ENCODE measurements at places on chromosomes 6 and 20. TPM values are rescaled to one million over a fixed set of nuclear protein-coding genes. Genes with fewer than 3 reads are reported as not detected.

DNA sequence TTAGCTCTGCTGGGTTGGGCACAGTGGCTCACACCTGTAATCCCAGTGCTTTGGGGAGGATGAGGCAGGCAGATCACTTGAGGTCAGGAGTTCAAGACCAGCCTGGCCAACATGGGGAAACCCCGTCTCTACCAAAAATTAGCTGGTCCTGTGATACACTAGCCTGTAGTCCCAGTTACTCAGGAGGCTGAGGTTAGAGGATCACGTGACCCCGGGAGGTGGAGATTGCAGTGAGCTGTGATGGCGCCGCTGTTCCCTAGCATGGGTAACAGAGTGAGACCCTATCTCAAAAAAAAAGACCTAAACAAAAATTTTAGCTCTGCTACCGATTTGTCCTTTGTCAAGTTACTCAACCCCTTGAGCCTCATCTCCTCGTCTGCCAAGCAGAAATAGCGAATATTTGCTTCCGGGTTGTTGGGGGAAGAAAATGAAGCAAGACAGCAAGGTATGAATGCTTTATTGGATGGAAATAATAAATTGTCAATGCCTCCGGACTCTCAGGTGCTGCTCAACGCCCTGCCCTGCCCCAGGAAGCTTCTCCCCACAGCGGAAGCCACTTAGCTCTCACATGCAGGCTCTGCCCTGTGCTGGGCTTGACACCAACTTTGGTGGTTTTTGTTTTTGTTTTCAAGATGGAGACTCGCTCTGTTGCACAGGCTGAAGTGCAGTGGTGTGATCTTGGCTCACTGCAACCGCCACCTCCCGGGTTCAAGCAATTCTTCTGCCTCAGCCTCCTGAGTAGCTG lies 24.9 kb upstream of the ITCH start:
- H3K4me1 ChIP-seq, result peaks cover 21% of the 10 kb centered on the region
- no peak overlapping the region for H3K27ac ChIP-seq
- DNase-seq, result no peak
- H3K27me3 ChIP-seq, result no peaks in the 10 kb centered on the region
- H3K4me3 ChIP-seq, result no peak overlapping the region

The POM121L2 gene
- not detected for total RNA-seq

The MPIG6B gene
- not detected for total RNA-seq

The STX11 gene
- total RNA-seq, result 9.7 TPM

DNA sequence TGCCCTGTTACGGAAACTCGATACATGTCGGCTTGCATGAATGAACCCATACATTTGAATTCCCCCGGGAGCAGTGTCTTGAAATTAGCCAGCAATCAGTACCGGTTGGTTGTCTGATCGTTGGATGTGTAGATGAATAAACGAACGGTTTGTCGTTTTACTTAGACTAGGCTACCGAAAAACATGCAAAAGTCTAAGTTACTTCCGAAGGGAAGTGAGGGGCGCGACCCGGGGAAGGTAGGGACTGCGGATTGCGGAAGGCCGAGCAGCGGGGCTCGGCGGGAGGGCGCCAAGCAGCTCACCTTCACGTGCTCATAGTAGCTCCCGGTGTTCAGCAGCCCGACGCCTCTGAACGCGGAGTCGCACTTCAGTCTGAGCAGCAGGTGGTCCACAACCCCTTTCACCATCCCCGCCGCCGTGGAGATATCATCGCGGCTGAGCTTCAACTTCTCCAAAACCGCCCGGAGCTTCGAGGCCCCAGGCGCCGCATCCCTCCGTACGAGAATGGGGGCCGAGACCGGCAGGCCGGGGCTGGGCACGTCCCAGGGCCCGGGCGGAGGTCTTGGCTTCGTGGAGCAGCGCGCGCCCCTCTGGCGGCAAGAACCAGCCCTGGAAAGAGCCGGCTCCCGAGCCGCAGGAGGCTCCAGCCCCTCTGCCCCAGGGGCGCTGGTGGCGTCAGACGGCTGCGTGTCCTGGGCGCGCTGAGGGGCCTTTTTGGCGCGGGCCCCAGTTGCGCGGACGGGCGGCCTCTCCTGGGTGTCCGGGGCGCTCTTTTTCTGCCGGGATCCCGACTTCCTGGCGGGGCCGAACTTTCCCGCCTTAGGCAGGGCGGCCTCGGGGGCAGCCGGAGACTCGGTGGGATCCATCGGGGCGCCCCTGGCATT lies 632 bp downstream of the CGAS start:
- H3K27ac ChIP-seq, result no peak overlapping the region
- no peaks in the 10 kb centered on the region for H3K36me3 ChIP-seq
- H3K27me3 ChIP-seq, result peaks cover 20% of the 10 kb centered on the region
- no peak for DNase-seq
- no peak overlapping the region for H3K4me3 ChIP-seq
- H3K4me1 ChIP-seq, result no peaks in the 10 kb centered on the region

DNA sequence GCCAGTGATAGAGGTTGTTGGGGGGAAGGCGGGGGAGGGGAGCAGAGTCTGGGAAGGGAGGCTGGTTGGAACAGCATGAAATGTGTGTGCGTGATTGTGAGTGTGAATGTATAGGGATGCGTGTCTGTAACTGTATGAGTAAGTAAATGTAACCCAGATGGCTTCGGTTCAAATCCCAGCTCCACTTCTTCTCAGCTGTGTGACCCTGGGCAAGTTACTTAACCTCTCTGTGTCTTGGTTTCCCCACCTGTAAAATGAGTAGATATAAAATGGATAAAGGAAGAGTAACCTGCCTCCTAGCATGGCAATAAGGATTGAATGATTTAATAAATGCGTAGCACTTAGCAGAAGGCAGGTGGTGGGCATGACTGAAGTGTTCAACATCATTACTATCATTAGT lies 24.1 kb downstream of the MAFB start:
- no peaks in the 10 kb centered on the region for H3K36me3 ChIP-seq
- H3K4me3 ChIP-seq, result no peak overlapping the region
- H3K27ac ChIP-seq, result no peak overlapping the region
- H3K4me1 ChIP-seq, result no peaks in the 10 kb centered on the region

- H3K4me1 ChIP-seq, result peaks cover 9% of the 10 kb centered on the region
- no peak overlapping the region for H3K27ac ChIP-seq
- no peaks in the 10 kb centered on the region for H3K36me3 ChIP-seq
Measured at GRCh38 chr20:63176427-63177133, 39.4 kb downstream of the YTHDF1 start.

DNA sequence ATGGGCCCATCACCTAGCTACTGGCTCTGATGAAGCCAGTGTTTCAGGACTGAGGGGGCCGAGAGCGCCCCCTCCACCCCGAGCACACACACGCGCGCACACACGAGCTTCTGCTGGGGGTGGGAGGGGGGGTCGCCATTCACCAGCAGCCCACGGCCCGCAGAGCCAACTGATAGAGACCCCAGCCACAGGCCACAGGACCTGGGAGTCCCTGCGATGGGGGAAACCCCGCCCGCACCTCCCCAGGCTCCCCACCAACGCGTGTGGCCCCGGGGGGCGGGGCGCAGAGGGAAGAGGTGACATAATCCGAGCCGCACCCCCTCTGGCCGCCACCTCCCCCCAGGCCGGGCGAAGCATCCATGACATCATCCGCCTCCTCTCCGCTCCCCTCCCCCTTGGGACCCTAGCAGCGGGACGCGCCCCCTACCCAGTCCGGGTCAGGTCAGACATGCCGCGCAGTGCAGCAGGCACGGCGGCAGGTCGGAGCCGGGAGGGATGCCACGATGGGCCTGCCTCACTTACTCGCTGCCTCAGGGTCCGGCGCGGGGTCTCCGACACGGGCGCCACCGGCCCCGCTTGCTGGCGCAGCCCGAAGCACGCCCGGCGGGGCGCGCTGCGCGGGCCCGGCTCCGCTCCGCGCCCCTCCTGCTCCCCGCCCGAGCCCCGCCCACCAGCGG lies at the start of gene LZTS3:
Gene LZTS3, minus strand, starts transcription at position 617 of the 677 bp plus-strand sequence. CDS start 6,386 bp downstream, outside the sequence.
- peak within 1 kb of the TSS; percentile 75 for H3K27ac ChIP-seq
- H3K27me3 ChIP-seq, result peaks cover 7% of the 10 kb centered on the region
- peak; percentile 75 for DNase-seq
- peak within 1 kb of the TSS; percentile 94 for H3K4me3 ChIP-seq

The CYP24A1 gene
- not detected for total RNA-seq

DNA sequence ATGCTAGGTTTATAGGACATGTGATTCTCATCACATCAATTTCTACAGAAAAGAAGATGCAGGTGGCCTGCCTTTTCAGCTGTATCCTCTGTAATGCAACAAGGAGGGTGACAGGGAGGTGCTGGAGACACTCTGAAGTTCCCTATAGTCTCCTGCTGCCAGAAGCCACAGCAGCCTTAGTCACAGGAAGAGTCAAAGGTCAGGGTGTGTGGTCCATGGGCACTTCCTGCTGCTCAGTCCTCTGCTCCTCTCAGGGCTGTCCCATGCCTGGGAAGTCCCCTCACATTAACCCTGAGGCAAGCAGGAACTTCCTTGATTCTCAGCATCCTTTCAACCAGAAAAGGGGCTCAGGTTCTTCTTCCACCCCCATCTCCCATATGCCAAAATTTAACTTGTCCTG lies 144.8 kb upstream of the FOXA2 start:
- no peaks in the 10 kb centered on the region for H3K27me3 ChIP-seq
- no peaks in the 10 kb centered on the region for H3K36me3 ChIP-seq
- H3K4me3 ChIP-seq, result no peak overlapping the region

DNA sequence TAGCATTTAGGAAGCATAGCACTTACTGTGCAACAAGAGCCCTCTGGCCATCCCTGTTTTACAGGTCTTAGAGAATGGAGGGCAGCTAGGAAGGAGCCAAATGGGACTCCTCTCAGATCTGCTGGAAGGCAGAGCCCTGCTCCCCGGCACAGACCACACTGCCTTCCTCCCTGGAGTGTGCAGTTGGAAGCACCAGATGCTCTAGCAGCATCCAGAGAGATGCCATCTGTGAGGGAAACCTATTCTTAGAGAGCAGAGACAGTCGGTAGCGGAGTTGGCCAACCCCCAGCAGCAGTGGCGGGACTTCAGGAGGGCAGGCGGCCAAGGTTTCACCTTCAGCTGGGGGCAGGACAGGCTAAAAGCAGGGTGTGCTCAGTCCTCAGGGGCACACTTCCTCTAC lies 16.7 kb upstream of the E2F1 start:
- peaks cover 9% of the 10 kb centered on the region for H3K36me3 ChIP-seq
- DNase-seq, result no peak
- no peaks in the 10 kb centered on the region for H3K4me1 ChIP-seq
- H3K27me3 ChIP-seq, result no peaks in the 10 kb centered on the region
- H3K4me3 ChIP-seq, result no peak overlapping the region

DNA sequence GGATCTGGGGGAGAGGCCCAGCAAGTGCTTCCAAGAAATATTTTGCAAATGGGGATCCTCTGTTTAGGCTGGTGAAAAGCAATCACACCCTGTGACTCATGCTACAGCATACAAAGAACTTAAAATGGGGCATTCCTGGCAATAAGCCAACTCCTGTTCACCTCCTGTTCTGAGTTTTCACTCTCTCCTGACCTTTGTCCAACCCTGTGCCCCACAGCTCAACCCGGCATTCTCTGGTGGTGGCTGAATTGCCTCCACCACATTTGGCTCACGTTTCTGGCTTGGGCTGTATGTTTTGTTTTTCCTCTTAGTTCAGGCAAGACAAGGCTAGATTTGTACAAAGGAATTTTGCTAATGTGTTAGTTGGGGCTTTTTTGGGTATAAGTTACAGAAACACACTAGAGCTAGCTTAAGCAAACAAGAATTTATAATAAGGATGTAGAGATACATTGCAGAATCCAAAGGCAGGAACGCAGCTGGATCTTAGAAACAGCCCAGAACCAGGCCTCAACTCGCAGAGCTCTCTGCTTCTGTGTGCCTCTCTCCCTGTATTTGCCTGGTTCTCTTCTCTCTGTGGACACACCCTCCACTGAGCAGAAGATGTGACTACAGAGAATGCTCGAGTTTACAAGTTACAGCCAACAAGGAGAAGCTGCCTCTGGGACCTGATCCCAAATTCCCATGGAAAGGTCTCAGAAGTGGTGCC lies 9.4 kb downstream of the ABCC10 start:
- no peak overlapping the region for H3K4me3 ChIP-seq
- H3K36me3 ChIP-seq, result peaks cover 26% of the 10 kb centered on the region
- H3K4me1 ChIP-seq, result peaks cover 15% of the 10 kb centered on the region
- peak; percentile 75 for DNase-seq
- H3K27ac ChIP-seq, result no peak overlapping the region

The FBXO30 gene
- total RNA-seq, result 9.5 TPM

GRCh38 chr6:134472046-134472445 lies 154.1 kb upstream of the SGK1 start:
- no peak overlapping the region for H3K27ac ChIP-seq
- peaks cover 10% of the 10 kb centered on the region for H3K4me1 ChIP-seq
- no peak for DNase-seq
- H3K4me3 ChIP-seq, result no peak overlapping the region
- H3K36me3 ChIP-seq, result no peaks in the 10 kb centered on the region
- H3K27me3 ChIP-seq, result no peaks in the 10 kb centered on the region

GRCh38 chr6:25893778-25894177 lies 19.7 kb upstream of the SLC17A3 start:
- H3K27me3 ChIP-seq, result no peaks in the 10 kb centered on the region
- no peak overlapping the region for H3K4me3 ChIP-seq
- DNase-seq, result no peak
- no peaks in the 10 kb centered on the region for H3K36me3 ChIP-seq
- H3K4me1 ChIP-seq, result no peaks in the 10 kb centered on the region

DNA sequence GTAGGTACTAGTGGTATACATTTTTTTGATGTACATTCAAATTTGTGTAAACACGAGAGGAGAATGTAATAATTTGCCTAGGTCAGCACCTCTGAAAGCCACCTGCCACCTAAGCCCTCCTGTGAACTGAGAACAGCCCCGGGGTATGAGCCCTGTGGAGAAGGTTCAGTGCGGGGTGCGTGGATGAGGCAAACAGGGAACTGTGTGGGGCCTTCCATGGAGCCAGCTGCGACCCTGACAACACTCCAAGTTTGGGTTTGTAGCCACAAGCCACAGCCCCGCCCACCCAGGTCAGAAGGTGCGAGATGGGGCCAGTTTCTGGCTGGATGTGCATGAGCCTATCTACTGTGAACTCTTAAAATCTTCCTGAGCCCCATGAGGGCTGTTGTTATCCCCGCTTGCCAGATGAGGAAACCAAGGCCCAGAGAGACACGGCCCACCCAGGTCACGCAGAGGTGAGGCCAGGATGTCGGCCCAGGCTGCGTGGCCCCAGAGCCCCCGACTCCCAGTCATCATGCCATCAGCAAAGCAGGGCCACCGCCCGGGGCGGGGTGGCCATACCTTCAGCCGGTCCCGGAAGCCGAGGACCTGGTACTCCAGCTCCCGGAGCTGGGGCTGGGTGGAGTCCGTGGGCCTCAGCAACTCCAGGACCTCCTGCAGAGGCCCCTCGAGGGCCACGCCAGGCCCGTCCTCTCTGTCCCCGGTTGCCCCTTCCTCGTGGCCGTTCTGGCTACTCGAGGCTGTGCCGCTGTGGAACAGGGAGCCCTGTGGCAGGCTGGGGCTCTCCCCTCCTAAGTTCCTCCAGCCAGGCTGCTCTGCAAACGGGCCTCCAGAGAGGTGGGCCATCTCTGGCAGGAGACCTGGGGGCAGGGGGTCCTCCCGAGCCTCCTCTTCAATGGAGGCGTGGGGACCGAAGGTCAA lies 89.6 kb downstream of the RIPOR3 start:
- no peaks in the 10 kb centered on the region for H3K36me3 ChIP-seq
- no peaks in the 10 kb centered on the region for H3K27me3 ChIP-seq
- no peak overlapping the region for H3K27ac ChIP-seq
- no peaks in the 10 kb centered on the region for H3K4me1 ChIP-seq

DNA sequence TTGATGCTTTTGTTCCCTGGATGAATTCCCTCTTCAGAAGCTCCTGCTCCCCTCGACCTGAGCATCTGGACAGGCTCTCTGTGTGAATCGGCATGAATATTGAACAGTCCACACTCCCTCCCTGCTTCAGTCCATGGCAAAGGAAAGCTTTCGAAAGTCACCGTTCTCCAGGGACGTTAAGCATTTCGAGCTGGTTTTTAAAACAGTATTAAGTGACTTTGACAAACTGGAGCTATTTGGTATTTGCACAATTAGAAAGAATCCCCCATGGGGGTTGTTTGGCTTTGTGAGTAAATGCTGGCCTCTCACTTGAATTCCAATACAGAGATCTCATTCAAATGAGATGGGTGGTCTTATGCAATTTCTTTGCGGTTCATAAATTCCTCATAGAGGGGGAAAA lies 85.3 kb upstream of the TIAM2 start:
- H3K4me3 ChIP-seq, result no peak overlapping the region
- no peak for DNase-seq
- no peaks in the 10 kb centered on the region for H3K36me3 ChIP-seq
